ENCODE measurements at places on chromosomes 16 and 17.

- peak; percentile 15 for DNase-seq
Observed at GRCh38 chr17:38702916-38703741, 1.9 kb upstream of the MLLT6 start.

GRCh38 chr16:12255473-12255872, 278.9 kb downstream of the SNX29 start:
- DNase-seq = no peak

- DNase-seq = no peak
Observed at GRCh38 chr17:58557981-58558380, 43.5 kb upstream of the MTMR4 start.

DNA sequence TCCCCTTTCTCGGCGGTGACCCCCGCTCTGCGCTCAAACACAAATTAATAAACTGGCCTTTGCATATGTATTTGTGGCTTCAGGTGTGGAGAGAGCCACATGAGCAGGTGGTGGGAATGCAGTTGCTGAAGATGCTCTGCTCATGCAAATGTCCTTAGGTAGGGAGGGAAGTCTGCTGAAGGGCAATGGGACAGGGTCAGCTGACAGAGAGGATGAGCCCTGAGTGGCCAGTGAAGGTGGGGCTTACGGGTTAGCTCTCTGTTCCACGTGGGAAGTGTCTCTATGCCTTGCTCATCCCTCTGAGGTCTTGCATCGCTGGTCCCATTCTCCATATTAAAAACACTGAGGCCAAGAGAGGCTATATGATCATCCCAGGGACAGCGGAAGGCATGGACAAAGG, 74.2 kb upstream of the CCL1 start:
- no peak for DNase-seq

GRCh38 chr17:45931677-45932076, 37.3 kb downstream of the MAPT start:
- DNase-seq = no peak

Data from prostate gland (tissue), 2 donors.